ENCODE measurements at places on chromosomes 7 and 10. TPM values are rescaled to one million over a fixed set of nuclear protein-coding genes. Genes with fewer than 3 reads are reported as not detected.

DNA sequence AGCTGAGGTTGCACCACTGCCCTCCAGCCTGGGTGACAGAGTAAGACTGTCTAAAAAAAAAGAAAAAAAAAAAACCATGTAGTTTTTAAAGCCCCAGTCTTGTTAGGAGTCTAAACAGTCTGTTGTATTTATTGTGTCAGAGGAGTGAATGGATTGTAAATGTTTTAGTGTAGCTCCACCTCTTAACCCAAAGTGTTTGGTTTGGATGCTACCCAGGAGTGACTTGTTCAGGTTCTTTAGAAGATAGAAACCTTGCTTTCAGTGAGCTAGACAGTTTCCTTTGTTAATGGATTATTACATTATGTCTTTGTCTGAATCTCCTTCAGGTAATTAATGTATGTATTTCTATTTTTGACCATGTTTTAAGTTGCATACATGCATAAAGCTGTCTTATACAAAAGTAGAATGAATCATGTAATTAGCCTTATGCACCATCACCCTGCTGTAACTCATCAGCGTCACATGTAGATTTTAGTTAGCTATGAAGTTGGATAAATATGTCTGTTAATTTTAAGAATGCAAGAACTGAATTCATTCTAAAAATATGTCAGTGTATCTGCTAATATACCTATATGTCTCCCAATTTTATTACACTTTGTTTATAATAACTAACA lies 97.7 kb downstream of the TAF3 start:
- H3K27me3 ChIP-seq = no peaks in the 10 kb centered on the region
- DNase-seq = peak; percentile 63
- 0 out of 2 replicates have a peak, but pooled peaks cover 2% of the 10 kb centered on the region for H3K4me1 ChIP-seq
- no peak overlapping the region for H3K4me3 ChIP-seq

DNA sequence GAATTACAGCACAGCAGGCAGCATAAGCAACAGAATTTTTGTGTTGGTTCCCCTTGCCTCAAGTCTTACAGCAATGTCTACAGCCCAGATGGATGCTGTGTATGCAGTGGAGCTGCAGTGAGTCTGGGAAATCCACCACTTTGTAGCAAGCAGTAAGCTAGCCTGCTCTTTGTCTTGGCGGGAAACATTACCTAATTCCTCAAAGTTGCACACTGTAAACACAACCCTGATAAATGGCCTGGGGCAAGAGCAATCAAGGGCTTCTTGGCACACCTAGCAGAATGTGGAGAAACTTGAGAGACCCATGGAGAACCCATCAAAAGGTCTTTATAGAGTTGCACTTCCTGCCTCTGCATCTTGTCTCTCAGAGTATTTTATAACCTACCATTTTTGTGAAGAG lies 102.0 kb upstream of the FOXP2 start:
- H3K4me3 ChIP-seq = no peak overlapping the region
- DNase-seq = no peak
- H3K27ac ChIP-seq = no peak overlapping the region
- H3K36me3 ChIP-seq = no peaks in the 10 kb centered on the region

Gene HMX2
- total RNA-seq = not detected

GRCh38 chr10:102593804-102594079 lies 50.5 kb upstream of the TRIM8 start:
- no peak overlapping the region for H3K4me3 ChIP-seq
- no peak for DNase-seq
- H3K36me3 ChIP-seq = peaks cover 14% of the 10 kb centered on the region
- H3K27ac ChIP-seq = no peak overlapping the region

Gene CYP26A1
- total RNA-seq = not detected

Gene FAM237B
- total RNA-seq = not detected

Measured in IMR-90 (cell line).